Stimulated activated CD8-positive, alpha-beta memory T cell treated with anti-CD3 and anti-CD28 coated beads, Interleukin-7, amount 100 ng/mL, for 1 hour (primary cell): ENCODE measurements at places on chromosomes 11 and 22.

DNA sequence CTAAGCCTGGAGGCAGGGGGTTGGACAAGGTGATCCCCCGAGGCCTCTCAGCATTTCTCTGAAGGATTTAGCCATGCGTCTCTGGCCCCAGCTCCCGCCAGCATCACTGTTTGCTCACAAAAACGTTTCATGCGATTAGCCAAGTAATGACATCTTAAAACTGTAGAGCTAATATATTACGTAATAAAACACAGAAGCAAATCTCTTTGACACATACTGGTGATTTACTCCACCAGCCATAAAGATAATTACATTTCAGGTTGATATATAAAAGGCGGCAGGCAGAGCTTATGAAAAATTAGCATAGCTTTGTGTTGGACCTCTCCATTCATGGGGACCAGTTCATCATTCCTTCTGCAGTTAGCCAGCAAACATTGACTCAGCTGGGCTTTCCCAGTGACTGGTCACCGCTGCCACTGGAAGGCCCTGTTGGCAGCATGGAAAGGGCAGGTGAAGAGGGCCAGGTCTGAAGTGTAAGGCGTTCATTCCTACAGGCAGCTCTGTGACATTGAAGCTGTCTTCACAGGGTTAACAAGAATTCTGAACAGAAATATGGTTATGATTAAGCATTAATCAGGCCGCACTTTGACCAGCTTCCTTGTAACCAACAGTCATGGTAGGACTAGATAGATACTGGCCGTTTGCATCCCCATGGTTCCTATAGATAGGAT is 150.3 kb downstream of the NECTIN1 start:
- DNase-seq = no peak

DNA sequence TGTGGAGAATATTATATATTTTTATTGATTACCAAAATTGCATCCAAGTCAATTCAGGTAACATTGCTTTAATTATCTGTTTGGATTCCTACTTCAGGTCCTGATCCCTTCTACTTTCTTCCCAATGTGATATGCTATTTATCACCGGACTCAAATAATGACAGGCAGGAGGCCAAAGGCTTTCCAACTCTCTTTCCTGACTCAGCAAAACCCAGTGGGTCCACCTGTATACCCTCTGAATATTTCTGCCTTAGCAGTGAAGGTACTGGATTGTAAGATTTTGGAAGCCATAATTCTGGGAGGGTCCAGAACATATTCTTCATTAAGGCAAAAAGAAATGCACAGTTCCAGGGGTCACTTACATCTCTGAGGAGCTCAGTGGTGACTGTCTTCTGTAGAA is 260.2 kb upstream of the UBASH3B start:
- DNase-seq = no peak

GRCh38 chr22:41664951-41665350 is 23.7 kb downstream of the SNU13 start:
- DNase-seq = no peak

- DNase-seq = no peak
Measured at GRCh38 chr11:66123902-66124301, 53.8 kb downstream of the PACS1 start.
